Kidney (tissue), 22 donors: ENCODE measurements at places on chromosomes 7 and 10. TPM values are rescaled to one million over a fixed set of nuclear protein-coding genes. Genes with fewer than 3 reads are reported as not detected.

Gene RBP4
- total RNA-seq, result 77.4 TPM

Gene INSYN2A
- 0.28 TPM for total RNA-seq

Gene ACHE
- 3.6 TPM for total RNA-seq

Gene CXCL12
- 99.5 TPM for total RNA-seq

Gene CARD11
- 9.6 TPM for total RNA-seq

Gene NDUFA5
- 115 TPM for total RNA-seq

Gene GPR85
- 0.31 TPM for total RNA-seq

GRCh38 chr7:1020849-1021251, 23.5 kb upstream of the GPR146 start:
- no peak for DNase-seq

- no peak for DNase-seq
Measured at GRCh38 chr7:105790996-105791395, 85.4 kb downstream of the ATXN7L1 start.

- DNase-seq, result no peak
Measured at GRCh38 chr10:79417266-79417665, 28.2 kb downstream of the ZCCHC24 start.

- peak; percentile 64 for DNase-seq
Measured at GRCh38 chr7:95549818-95550529, 46.3 kb downstream of the PDK4 start.

- no peak for DNase-seq
Measured at GRCh38 chr7:135152442-135152841, 4.6 kb downstream of the TMEM140 start.

GRCh38 chr10:33773253-33773573, 438.7 kb upstream of the NRP1 start:
- peak; percentile 74 for DNase-seq

- no peak for DNase-seq
Measured at GRCh38 chr10:103765168-103765567, 90.2 kb downstream of the SH3PXD2A start.

GRCh38 chr10:31528831-31529230, 209.8 kb downstream of the ZEB1 start:
- no peak for DNase-seq

DNA sequence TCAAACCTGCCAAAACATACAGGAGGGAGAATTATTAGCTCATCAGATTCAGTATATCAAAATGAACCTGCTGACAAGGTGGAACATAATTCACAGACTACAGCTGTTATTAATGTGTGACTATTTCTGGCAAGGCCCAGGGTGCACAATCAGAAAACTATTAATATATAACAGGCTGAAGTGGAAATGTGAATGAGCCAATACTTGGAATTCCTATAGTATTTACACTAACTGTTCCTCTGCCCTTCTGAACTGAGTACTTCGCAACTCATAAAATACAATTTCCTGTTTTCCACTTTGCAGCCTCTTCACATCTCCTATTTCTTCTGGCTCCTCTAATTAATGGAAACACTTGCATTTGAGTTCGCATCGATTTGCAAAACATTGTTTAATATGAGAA, 330.8 kb downstream of the DPP6 start:
- DNase-seq, result peak; percentile 59

DNA sequence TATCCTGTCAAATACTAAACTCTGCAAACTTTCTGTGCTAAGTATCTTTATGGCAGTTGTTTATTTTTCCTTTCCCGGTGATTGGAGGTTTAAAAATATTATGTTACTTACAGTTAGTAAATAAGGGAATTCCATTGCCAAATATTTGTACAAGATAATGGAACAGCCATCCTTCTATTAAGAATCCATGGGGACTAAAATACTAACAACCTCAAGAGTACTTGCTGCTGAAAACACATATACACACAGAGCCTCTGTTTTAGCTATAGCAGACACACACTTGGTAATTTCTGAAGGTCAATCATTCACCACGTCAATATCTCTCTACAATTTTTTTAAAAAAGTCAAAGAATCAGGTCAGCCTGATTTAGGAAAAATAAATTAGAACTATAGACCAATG, 32.4 kb downstream of the TSPAN12 start:
- no peak for DNase-seq

DNA sequence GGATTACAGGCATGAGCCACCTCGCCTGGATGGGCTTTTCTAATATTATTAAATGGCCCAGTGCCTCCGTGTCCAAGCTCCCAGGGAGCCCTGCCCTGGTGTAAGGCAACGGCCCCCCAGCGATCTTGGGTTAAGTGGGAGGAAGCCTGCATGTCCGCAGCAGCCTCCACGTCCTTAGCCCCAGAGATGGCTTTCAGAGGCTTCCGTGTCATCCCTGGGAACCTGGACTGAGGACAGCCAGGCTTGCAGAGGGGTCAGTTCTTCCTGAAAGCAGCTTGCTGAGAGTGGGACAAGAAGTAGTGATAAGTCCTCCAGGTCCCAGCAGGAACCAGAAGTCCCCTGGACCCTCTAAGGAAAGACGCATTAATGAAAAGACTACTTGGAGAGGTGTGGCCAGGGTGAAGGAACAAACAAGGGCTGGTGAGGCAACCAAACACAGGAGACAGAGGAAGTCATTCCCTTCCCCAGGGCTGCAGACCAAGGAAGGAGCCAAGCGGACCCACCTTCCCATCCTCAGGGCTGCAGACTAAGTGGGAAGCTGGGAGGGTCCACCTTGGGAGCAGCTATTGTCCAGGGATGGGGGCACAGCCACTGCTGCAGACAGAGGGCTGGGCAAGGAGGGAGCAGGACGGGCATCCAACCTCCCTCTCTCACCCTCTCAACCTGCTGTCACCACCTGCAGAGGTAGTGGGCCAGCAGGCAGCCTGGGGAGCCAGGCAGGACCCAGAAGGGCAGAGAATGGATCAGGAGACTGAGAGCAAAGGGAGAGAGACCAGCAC, 13.0 kb upstream of the INSIG1 start:
- DNase-seq, result no peak

DNA sequence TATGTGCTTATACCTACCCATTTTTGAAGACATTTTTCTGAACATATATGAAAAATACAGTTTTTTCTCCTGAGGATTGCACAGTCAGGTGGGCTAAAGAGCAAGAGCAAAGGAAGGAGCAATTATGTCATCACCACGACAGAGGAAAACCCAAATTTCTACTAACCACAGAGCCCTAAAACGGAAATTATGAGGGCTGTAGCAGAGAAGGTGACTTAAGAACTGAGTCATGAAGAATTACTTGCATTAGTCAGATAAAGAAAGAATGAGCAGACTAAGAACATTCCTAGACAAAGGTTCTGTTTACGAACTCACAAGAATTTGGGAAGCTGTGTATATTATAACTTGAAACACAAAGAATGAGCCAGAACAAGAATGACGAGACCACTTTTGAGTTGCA, 974.4 kb downstream of the NXPH1 start:
- DNase-seq, result no peak

DNA sequence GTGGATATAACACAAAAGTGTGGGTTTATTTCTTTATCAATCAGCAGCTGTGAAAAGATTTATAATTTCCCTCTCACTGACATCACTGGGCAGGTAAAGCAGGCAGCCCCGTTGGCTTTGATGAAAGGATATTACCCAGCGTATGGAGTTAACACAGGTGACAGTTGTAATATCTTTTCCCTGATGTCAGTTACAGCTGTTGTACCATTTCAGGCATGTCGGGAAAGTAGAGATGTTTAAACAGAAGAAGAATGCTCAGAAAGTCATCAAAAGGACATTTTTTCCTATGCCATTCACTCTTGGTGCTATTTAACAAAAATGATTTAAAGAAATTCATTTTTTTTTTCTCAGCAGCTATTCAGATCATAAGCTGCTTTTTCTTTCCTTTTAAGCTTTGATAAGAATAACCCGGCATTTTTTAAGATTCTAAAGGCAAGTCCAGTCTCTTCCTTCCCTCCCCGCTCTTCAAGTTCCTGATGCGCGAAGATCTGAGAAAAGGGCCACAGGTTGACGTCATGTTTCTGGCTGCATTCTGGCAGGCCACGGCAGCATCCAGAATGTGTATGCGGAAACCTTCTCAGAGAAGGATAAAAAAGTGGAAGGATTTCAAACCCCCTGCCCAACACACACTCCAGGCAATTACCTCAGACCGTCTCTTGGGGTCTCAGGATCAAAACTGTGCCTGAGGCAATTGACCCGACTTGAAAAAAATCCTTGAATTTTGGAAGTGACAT, 32.5 kb upstream of the ADAM12 start:
- DNase-seq, result no peak

DNA sequence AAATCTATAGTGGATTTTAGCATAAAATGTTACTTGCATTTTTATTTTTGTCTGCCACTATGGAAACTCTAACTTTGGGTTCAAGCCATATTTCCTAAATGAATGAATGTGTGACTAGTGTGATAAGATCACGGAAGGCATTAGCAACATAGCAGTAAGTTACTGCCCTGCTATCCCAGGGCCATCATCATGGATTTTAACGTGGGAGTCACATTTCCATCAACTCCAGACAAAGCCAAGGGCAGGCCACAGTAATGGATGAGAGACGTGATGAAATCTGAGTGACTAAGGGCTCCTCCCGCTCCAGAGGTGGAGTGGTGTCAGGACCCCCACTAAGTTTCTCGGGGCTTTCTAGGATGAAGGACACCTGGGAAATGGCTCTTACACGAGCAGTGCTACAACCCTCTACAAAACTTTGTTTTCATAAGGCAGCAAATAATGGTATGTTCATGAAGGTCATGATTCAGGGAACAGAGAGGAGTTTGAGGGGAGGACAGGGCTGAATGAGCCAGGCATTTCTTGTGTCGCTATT, 34.3 kb downstream of the C10orf120 start:
- peak; percentile 79 for DNase-seq

- peak; percentile 62 for DNase-seq
Measured at GRCh38 chr7:6705959-6706665, 635 bp downstream of the ZNF12 start.

- peak; percentile 62 for DNase-seq
Measured at GRCh38 chr7:151018421-151019129, 5.7 kb downstream of the ATG9B start.

- DNase-seq, result no peak
Measured at GRCh38 chr10:73404690-73405089, 9.2 kb downstream of the ANXA7 start.
